Psoas muscle (tissue), 8 donors: ENCODE measurements at places on chromosomes 1 and 21. TPM values are rescaled to one million over a fixed set of nuclear protein-coding genes. Genes with fewer than 3 reads are reported as not detected.

- DNase-seq: peak; percentile 78
Measured at GRCh38 chr1:145985502-145986439, 10.6 kb downstream of the TXNIP start.

- no peak for DNase-seq
Measured at GRCh38 chr1:220732137-220732536, 16.0 kb upstream of the MTARC2 start.

- no peak for DNase-seq
Measured at GRCh38 chr1:68331117-68331865, 99.0 kb upstream of the WLS start.

GRCh38 chr1:203444171-203444576, 31.4 kb upstream of the PRELP start:
- no peak for DNase-seq

Gene NKAIN1
- 11.9 TPM for total RNA-seq

DNA sequence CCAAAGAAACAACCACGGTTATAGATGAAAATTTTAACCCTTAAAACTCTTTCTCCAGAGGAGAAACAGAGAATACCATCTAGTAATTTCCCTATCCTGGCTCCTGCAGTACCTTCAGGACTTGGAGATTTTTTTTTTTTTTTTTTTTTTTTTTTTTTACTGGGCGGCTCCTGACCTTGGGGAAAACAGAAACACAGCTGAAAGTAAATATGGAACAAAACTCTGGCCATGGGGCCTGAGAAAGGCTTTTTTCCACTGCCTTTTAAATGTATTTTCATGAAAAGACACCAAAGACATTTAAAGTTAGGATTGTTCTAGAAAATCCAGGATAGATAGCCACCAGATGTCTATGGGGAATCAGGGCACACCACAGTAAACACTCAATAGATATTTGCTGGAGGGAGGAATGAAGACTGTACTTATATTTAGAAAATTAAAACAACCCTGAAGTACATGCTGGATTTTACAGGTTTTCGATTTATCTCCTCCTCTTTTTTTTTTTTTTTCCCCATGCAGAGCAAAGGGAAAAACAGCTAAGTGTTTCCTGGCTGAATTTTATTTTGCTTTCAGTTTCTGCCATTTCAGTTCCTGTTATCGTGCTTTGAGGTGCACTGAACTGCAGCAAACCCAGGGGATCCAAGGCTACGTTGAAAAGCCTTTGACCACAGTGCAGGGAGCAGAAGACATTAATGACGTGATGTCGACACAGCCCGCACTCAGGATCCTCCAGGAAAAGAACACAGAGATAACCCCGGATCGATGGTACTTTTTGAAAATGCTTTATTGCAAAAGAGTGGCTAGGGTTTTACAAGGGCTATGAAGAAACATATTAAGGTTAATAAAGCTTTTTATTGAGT, 35.7 kb upstream of the CNN3 start:
- DNase-seq: no peak

Gene LDLRAP1
- 10.9 TPM for total RNA-seq

GRCh38 chr1:151846062-151846568, 6.5 kb upstream of the C2CD4D start:
- no peak for DNase-seq

- no peak for DNase-seq
Measured at GRCh38 chr1:77031106-77031662, 163.9 kb downstream of the ST6GALNAC5 start.

Gene RAB42
- total RNA-seq: 0.73 TPM

GRCh38 chr1:36307601-36308330, 1.6 kb downstream of the SH3D21 start:
- DNase-seq: no peak

GRCh38 chr21:37683396-37684114, 232.7 kb downstream of the KCNJ6 start:
- DNase-seq: no peak

DNA sequence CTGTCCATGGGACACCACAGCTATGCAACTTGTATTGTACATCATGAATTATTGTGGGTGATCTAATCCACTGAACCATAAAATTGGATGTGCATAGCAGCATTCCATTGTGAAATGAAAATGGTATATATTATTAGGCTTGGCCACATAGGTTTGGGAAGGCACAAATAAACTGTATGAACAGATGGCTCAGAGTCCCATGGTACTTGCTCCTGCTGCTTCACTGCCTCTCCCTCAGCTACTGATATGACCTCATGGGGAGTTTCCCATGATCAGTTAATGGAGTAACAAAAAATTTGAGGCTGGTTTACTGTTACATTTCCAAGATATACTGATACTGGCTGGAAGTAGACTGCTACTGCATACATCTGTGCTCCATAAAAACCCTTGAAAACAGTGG, 152.7 kb upstream of the NEGR1 start:
- DNase-seq: no peak

Gene SYNJ1
- 10.8 TPM for total RNA-seq

GRCh38 chr1:238954865-238955264, 431.5 kb upstream of the CHRM3 start:
- no peak for DNase-seq

GRCh38 chr21:33651965-33652680, 9.8 kb downstream of the ITSN1 start:
- DNase-seq: no peak
